ENCODE measurements at places on chromosomes 4 and X.

GRCh38 chr4:140187316-140187695, 33.3 kb upstream of the MAML3 start:
- no peak for DNase-seq

DNA sequence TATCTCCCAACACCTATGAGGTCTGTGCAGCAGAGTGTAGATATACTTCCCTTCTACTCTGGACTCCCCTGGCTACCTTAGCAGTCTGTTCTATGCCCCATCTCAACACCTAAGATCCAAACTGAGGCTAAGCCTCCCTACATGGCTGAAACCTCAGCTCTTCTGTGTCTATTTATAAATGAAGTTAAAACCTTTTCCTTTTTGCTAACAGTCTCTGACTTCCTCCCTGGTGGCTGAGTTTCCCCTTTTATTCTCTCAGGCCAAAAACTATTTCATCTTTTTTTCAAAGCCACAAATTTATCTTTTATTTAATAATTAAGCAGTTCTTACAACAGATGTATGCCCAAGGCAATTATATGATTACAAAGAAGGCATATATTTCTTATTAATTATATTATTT, 111.8 kb upstream of the STIM2 start:
- no peak for DNase-seq

GRCh38 chr4:6620296-6620695, 20.2 kb upstream of the MRFAP1 start:
- DNase-seq, result no peak

- DNase-seq, result peak; percentile 2
These were observed 31.1 kb downstream of the FBXO8 start for GRCh38 chr4:174252412-174252811.

GRCh38 chr4:38173935-38174518, 213.8 kb downstream of the PTTG2 start:
- no peak for DNase-seq

DNA sequence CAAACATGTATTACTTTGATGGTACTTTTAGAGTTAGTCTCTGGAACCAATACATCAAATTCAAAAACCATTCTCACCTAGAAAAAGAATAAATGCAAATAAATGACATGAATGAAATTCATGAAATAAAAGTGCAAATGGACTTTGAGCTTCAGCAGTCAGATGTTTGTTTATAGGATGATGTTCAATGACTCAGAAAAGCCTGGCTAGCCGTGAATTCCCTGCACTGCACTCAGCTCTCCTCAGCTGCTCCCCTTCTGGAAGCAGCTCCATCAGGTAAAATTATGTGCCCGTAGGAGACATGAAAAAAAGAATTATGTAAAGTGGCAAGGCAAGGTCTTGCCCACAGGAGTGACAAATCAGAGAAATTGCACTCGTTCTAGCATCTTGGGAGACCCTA, 390.6 kb downstream of the GPM6A start:
- peak; percentile 85 for DNase-seq

- no peak for DNase-seq
These were observed 483.1 kb downstream of the BCOR start for GRCh38 chrX:39614680-39614998.

DNA sequence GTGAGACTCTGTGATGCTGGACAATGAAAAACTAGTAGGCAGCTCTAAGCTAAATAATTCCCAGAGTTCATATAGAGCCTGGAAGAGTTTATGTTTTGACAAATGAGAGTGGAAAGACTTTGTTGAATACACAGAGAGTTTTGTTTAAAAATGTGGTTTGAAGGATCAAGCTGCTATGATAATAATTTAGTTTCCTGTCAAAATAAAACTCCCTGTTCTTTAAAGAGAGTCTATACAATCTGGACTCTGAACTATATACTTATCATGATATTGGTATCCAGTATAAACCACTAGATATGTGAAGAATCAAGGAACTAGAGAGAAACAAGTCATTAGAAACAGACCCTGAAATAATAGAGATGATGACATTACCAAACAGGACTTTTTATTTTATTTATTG, 158.6 kb downstream of the C4orf33 start:
- no peak for DNase-seq

- DNase-seq, result peak; percentile 92
These were observed 78.6 kb downstream of the CAMK2D start for GRCh38 chr4:113682730-113683537.

DNA sequence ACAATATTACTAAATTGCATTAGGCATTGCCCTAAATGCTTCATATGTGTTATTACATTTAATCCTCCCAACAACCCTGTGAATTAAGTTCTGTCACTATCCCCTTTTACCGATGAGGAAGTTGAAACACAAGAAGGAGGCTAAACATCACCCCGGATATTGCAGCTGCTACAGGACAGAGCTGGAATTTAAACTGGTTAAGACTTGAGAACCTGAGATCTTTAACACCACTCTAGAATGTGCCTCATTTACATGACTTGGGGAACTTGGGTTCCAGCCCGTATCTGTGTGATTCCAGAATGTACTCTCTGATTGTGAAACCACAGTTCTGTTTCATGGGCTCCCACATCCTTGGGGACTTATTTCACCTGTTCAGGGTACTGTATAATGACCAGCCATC, 165.1 kb upstream of the PPARGC1A start:
- no peak for DNase-seq

DNA sequence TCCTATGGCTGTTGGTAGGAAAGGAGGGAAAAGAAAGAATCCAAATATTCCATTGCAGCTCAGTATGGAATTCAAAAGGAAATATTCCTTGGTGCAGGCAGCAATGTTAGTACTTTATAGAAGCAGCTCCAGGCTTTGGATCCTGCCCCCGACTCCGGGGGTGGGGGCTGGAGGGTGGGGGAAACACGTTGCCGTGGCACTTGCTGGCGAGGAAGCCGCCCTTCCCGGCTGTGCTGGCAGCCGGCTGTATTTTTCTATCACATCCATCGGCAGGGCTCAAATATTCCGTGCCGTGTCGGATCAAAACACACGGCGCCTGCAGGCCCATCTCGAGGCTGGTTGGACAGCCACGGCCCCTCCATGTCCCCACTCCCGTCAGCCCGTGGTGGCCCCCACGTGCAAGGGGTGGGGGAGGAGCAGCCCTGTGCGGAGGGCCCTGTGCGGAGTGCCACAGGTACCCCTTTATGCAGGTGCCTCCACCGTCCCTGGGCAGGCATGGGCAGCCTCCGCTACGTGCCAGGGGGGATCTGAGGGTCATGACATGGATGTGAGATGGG, 5.8 kb downstream of the ADRA2C start:
- DNase-seq, result no peak

GRCh38 chrX:310621-311155, 7.9 kb downstream of the GTPBP6 start:
- no peak for DNase-seq

DNA sequence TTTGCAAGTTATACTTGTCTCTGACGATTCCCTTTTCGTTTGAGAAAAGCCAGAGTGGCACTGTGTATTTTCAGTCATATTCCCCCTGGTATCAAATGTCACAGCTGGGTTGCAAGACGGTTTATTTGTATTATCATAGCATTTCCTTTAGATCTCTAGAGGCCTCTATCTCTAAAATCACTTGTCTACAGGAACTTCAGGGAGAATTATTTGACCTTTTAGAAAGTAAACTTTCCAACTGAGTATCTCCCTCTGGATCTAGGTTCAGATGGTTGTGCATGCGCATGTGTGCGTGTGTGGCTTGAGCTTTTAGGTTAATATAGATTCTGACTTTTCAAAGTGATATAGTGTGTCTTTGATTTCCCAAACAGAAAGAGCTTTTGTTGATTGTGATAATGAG, 15.1 kb upstream of the TAB3 start:
- peak; percentile 10 for DNase-seq

DNA sequence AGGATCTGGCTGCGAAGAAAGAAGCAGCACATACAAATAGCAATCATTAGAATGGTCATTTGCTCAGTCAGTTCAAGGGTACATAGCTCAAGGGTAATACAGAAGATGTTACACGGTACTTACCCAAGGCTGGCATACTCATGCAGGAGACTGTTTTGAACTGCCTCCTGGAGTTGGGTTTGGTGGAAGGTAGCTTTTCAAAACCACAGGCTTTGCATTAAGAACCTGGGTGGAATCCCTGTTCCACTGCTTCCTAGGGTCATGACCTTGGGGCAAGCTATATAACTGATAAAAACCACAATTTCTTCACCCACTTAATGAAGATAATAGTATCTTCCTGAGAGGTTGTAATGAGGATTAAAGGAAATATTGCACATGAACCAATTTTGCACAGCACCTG, 36.5 kb downstream of the TBC1D9 start:
- no peak for DNase-seq

- DNase-seq, result no peak
These were observed 73.7 kb downstream of the LEF1 start for GRCh38 chr4:108094923-108095482.

GRCh38 chr4:26013629-26014028, 99.6 kb downstream of the SMIM20 start:
- DNase-seq, result no peak

DNA sequence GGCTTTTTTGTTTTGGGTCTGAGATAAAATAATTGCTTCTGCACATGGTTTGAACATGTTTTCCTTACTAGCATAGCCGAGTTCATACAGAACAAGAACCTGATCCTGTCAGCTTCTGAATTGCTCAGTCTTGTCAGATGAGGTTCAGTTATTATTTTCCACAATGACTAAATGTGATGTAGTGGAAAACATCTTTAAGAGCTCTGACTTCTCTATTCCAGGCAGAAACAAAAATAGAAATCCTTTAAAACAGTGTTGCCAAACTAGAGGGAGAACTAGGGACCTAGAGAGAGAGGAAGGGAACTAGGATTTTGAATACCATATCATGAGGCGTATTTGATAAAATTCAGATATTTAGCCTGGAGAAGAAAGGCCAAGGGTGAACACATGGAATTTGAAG, 2.0 kb downstream of the ATP6AP2 start:
- DNase-seq, result no peak

GRCh38 chr4:63921561-63921960, 487.7 kb downstream of the TECRL start:
- no peak for DNase-seq

DNA sequence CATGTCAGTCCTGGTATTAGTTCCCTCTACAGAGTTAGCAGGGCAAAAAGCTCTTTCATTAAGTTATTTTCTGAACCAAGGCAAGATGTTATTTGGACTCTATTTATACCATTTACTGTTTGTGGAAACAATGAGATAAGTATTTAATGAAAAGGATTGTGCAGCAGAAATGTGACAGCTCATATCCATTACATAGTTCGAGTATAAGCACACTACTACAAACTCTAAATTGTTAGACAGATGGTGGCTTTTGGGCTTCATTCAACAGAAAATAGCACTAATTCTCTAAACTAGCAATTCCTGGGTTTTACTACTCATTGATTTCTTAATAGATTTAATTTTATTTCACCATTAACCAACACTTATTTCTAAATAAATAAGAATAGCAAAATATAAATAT, 95.2 kb upstream of the ANK2 start:
- no peak for DNase-seq

- no peak for DNase-seq
These were observed 30.4 kb downstream of the GNL3L start for GRCh38 chrX:54560411-54560810.

- no peak for DNase-seq
These were observed 15.7 kb upstream of the TET2 start for GRCh38 chr4:105130945-105131344.

DNA sequence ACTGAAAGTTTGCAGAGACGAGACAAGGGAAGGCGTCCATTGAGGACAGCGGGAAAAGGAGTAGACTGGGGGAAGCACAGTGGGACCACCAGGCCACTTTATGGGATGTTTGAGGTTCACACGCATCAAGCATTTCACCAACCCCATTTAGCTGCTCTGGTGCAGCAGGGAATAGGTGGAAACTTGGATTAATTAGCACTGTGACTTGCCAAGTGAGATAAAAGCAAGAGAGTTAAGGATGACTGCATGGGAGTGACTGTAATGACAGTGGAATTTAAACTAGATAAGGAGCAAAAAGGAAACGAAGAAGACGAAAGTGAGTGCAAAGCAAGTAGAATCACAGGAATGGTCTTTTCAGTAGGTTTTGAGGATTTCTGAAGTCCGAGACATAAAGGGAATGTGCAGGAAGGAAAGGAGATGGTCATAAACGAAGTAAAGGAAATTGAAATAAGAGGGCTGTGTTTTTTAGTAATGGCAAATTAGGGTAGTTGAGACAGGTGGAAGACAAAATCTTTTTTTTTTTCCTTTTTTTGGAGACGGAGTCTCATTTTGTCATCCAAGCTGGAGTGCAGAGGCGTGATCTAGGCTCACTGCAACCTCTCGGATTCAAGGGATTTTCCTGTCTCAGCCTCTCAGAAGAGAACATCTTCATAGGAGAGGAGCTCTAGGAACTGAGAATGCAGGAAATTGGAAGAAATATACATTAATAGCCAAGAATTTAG, 119.0 kb upstream of the MAP9 start:
- no peak for DNase-seq

GRCh38 chr4:17142232-17142711, 243.8 kb upstream of the LDB2 start:
- DNase-seq, result no peak

GRCh38 chr4:6907658-6908191, 1.9 kb upstream of the TBC1D14 start:
- DNase-seq, result peak; percentile 82

- no peak for DNase-seq
These were observed 498.0 kb upstream of the BOD1L1 start for GRCh38 chr4:14125375-14126129.

GRCh38 chr4:153641532-153641931, 42.5 kb upstream of the TLR2 start:
- no peak for DNase-seq

DNA sequence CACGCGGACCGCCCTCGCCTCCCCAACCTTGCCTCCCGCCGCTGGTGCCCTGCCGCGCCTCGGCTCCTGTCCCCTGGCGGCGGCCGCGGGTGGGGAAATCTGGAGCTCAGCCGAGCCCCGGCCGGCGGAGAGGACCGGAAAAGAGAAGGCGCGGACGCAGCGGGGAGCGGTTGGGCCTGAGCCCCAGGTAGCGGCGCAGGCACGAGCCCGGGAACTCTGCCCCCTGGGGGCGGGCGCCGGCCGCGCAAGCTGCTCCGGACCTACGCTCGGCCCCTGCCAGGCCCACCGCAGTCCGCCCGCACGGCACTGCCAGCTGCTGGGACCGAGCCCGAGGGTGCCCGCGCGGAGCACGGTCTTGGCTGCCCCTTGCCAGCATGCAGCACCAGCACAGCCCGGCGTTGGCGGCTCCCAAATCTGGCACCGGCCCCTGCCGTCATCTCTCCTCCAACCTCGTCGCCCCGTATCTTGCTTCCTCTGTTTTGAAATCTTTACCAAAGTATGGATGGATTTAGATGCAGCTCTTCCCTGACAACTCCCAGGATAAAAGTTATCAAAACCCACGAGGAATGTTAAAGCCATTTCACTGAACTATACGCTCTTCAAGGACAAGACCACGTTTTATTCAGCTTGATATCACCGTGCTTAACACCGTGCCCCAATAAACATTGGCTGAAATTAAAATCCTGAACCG, at the start of gene PRSS12:
TSS of gene PRSS12 (minus strand) at position 161 of the 691 bp plus-strand sequence. CDS start 283 bp downstream, outside the sequence.
- DNase-seq, result peak; percentile 89

Measured in DMS53 (cell line).